ENCODE measurements at places on chromosomes 7 and 10.

- H3K36me3 ChIP-seq: no peaks in the 10 kb centered on the region
- no peak overlapping the region for H3K27ac ChIP-seq
- H3K4me1 ChIP-seq: 0 out of 2 replicates have a peak, but pooled peaks cover 3% of the 10 kb centered on the region
- H3K27me3 ChIP-seq: peaks cover 71% of the 10 kb centered on the region
- no peak overlapping the region for H3K4me3 ChIP-seq
- peak; percentile 78 for DNase-seq
These were observed 103.9 kb upstream of the LEP start for GRCh38 chr7:128137181-128137580.

GRCh38 chr10:15897287-15897686 is 37.0 kb upstream of the MINDY3 start:
- peaks cover 6% of the 10 kb centered on the region for H3K4me1 ChIP-seq
- H3K27me3 ChIP-seq: peaks cover 4% of the 10 kb centered on the region
- no peak overlapping the region for H3K27ac ChIP-seq
- no peaks in the 10 kb centered on the region for H3K36me3 ChIP-seq

- no peaks in the 10 kb centered on the region for H3K36me3 ChIP-seq
These were observed 58.5 kb downstream of the CADPS2 start for GRCh38 chr7:122827763-122828162.

GRCh38 chr7:98228801-98229200 is 17.6 kb downstream of the BHLHA15 start:
- DNase-seq: no peak
- no peaks in the 10 kb centered on the region for H3K36me3 ChIP-seq
- no peaks in the 10 kb centered on the region for H3K4me1 ChIP-seq
- no peak overlapping the region for H3K27ac ChIP-seq
- no peaks in the 10 kb centered on the region for H3K27me3 ChIP-seq

DNA sequence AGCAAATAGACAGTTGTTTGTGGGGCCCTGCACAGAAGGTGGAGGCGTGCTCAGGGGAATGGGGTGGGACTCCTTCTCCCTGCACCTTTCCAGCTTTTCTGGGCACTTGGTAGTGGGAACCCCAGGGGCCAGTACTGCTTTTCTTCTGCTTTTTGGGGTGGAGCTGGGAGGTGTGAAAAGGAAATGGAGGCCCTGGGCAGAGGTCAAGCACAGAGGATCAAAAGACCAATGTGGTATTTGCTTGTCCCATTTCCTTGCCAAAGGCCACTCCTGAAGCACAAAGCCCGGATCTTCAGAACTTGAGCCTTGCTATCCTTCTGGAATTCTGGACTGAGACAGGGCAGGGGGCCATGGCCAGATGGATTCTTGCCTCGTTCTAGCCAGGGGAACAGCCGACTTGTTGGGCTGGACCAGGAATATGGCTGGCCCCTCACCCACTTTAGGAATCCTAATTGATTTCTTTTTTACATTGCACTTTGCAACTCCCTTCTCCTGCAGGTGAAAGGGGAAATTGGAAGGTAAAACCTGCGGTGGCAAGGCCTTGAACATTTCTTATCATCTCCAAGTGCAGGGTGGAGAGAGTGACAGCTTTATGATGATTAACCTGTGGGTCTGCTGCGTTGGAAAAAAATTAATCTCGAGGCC is 26.5 kb downstream of the ADRA2A start:
- H3K27ac ChIP-seq: no peak overlapping the region
- H3K4me1 ChIP-seq: no peaks in the 10 kb centered on the region
- no peak for DNase-seq
- no peaks in the 10 kb centered on the region for H3K36me3 ChIP-seq
- no peak overlapping the region for H3K4me3 ChIP-seq

GRCh38 chr7:36205803-36206202 is 52.7 kb downstream of the EEPD1 start:
- no peaks in the 10 kb centered on the region for H3K27me3 ChIP-seq
- H3K27ac ChIP-seq: no peak overlapping the region
- peaks cover 19% of the 10 kb centered on the region for H3K4me1 ChIP-seq
- H3K4me3 ChIP-seq: no peak overlapping the region
- H3K36me3 ChIP-seq: no peaks in the 10 kb centered on the region
- no peak for DNase-seq

- H3K27ac ChIP-seq: peak overlapping the region; percentile 83
- peak; percentile 88 for DNase-seq
- H3K27me3 ChIP-seq: no peaks in the 10 kb centered on the region
- H3K4me1 ChIP-seq: peaks cover 38% of the 10 kb centered on the region
- peaks cover 16% of the 10 kb centered on the region for H3K36me3 ChIP-seq
These were observed 70.2 kb upstream of the ITGA8 start for GRCh38 chr10:15789793-15790525.

DNA sequence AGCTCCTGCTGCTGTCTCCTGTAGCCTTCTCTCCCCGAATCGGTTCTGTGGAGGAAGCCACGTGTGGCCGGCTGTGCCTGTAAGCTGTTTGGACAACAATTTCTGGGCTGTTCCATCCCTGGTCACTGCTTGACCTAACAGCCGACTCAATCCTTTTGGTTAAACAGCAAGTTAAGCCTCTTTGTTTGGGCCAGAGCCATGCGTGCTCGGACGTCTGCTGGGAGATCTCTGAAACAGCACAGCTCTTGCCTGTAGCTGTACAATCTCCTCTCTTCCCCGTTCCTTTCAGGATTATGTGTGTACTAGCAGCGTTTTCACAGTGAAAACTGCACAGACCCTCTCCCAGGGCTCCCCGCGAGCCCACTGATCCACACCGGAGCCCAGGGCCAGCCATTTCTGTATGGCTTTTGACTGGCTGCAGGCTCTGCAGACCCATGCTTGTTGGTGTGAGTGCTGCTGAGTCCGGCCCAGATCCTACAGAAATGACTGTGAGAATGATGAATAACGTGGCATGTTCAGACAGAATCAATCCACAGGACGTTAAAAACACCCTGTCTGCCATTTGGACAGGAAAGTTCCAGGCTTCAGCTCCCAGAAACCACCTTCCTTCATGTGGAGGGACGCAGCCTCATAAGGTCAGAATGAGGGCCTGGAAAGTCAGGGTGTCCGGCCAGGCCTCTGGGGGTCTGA is 428.6 kb upstream of the ADARB2 start:
- no peaks in the 10 kb centered on the region for H3K27me3 ChIP-seq
- H3K4me3 ChIP-seq: no peak overlapping the region
- H3K4me1 ChIP-seq: no peaks in the 10 kb centered on the region
- no peak for DNase-seq
- H3K36me3 ChIP-seq: no peaks in the 10 kb centered on the region

- H3K4me1 ChIP-seq: peaks cover 24% of the 10 kb centered on the region
- H3K4me3 ChIP-seq: no peak overlapping the region
- DNase-seq: peak; percentile 50
- no peaks in the 10 kb centered on the region for H3K27me3 ChIP-seq
These were observed 9.8 kb upstream of the LAMB1 start for GRCh38 chr7:108012499-108013430.

Data from GM23248 (cell line).